ENCODE measurements at places on chromosomes 2 and 18.
A peak's percentile ranks its signal among the peaks of the same experiment; 100 is the strongest.

DNA sequence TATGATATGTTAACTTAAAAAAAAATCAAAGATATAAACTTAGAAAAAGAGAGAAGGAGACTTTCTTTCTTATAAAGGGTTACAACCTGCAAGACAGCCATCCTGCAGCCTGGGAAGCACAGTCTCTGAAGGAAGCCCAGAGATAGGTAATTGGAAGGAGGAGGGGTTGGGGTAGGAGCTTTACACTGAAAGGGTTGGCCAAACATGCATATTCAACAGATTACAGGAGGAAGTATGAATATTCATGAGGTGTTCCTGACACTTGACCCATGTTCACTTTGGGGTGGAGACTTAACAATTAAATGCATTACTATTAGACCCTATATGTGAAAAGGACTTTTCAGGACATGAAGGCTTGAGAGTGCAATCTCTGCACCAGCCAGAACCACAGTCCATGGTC is 71.7 kb upstream of the CDH2 start:
- no peak for DNase-seq

GRCh38 chr18:65988972-65989371 is 238.2 kb downstream of the CDH7 start:
- no peak for DNase-seq

- DNase-seq: no peak
These were observed 166.3 kb upstream of the HDAC4 start for GRCh38 chr2:239566995-239567568.

GRCh38 chr2:234544659-234545611 is 48.1 kb upstream of the ARL4C start:
- DNase-seq: peak; percentile 59

- no peak for DNase-seq
These were observed 225.9 kb downstream of the C1D start for GRCh38 chr2:67836866-67837265.

Measured in stimulated activated CD8-positive, alpha-beta memory T cell treated with anti-CD3 and anti-CD28 coated beads, Interleukin-15, amount 100 ng/mL, for 24 hours (primary cell).